ENCODE measurements at places on chromosomes 16 and 17.

DNA sequence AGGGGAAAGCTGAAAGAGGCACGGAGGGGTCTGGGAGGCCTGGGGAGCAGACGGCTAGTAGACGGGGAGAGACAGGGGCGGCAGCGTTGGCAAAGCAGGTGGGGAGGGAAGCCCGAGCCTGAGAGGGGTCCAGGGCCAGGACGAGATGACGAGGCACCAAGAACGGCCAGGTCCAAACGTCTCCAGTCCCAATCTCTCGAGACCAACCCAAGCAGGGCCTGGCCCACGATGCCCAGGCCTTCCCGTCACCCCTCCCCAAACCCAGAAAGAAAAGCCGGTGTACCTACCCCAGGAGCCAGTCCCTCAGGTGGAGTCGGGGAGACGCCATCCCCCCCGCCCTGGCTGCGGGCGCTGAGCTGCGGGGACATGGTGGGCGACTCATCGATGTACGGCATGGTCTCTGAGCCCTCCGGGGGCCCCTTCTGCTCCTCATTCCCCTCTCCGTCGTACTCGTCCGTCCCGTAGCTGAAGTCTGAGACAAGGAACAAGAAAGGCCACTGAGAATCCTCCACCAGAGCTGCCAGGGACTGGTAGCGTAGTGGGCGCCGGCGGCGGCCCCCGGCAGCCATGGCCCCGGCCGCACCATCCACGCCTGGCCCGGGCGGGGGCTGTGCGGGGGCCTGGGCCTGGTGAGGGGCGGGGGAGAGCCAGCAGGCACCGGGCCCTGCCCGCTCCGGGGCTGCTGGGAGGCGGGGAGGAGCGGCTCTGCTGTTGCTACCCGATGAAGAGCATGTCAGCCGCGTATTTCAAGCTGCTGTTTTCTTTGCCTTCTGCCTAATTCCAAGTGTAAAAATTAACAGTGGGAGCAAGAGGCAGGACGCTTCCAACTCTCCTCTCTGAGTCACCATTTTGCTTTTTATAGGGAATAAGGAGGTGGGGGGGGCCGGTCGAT is 54.6 kb downstream of the ABR start:
- no peak for DNase-seq

DNA sequence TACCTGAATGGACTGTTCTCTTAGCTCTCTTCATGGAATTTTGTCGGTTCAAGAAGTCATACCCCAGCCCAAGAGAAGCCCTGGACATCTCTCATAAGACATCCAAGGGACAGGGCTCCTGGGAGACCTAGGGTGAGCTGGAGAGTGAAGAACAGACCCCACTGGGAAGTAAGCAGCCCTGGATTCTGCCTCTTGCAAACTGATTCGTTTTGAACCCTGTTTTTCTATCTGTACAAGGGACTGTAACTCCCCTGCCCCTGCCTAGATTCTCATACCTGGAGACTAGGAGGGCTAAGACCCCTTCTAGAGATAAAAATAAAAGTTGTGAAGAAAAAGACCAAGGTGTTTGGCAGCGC is 449 bp downstream of the CCL3L1 start:
- no peak for DNase-seq

GRCh38 chr16:11414815-11415775 is 69.8 kb downstream of the RMI2 start:
- DNase-seq: no peak

GRCh38 chr16:66251476-66252160 is 114.9 kb upstream of the CDH5 start:
- DNase-seq: no peak

- no peak for DNase-seq
These were observed 386.2 kb downstream of the SNX29 start for GRCh38 chr16:12362482-12363458.

- DNase-seq: no peak
These were observed 32.2 kb downstream of the TK2 start for GRCh38 chr16:66517586-66518263.

DNA sequence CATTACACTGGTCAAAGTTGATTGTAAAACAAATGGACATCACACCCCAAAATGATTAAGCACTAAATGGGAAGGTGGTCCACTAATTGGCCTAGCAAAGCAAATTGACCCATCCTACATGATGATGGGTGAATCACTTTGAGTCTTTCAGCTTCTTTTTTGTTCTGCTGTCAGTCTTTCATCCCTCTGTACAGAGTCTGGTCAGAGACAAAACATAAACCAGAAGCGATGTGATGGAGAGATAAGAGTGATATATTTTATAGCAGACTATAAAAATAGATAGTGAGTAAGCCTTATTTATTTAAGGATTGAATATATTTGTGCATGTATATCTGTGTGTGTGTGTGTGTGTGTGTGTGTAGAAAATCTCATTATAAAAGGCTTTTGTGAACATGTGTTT is 618.4 kb upstream of the SOX9 start:
- DNase-seq: no peak

DNA sequence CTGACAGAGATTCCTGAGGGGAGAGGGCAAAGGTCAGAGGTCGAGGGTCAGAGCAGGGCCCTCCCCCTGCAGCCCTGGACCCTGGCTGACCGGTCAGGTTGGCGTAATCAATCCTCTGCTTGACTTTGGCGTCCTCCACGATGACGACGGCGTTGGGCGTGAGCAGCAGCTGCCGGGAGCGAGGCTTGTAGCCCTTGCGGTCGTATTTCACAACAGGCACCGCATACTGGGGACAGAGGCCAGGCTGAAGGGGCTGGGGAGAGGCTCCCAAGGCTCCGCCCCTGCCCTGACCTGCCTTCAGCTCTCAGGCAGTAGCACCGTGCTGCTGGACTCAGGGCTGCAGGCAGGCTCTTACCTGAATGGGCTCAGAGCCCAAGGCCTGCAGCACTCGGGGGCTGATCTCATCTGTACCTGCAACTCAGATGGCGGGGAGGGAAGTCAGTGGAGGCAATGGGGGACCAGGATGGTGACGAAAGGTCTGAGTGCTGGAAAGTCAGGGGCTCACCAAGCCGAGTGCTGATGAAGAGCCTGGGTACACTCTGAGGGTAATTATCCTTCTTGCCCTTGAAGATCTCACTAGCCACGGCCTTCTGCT is 12.0 kb upstream of the CRK start:
- no peak for DNase-seq

DNA sequence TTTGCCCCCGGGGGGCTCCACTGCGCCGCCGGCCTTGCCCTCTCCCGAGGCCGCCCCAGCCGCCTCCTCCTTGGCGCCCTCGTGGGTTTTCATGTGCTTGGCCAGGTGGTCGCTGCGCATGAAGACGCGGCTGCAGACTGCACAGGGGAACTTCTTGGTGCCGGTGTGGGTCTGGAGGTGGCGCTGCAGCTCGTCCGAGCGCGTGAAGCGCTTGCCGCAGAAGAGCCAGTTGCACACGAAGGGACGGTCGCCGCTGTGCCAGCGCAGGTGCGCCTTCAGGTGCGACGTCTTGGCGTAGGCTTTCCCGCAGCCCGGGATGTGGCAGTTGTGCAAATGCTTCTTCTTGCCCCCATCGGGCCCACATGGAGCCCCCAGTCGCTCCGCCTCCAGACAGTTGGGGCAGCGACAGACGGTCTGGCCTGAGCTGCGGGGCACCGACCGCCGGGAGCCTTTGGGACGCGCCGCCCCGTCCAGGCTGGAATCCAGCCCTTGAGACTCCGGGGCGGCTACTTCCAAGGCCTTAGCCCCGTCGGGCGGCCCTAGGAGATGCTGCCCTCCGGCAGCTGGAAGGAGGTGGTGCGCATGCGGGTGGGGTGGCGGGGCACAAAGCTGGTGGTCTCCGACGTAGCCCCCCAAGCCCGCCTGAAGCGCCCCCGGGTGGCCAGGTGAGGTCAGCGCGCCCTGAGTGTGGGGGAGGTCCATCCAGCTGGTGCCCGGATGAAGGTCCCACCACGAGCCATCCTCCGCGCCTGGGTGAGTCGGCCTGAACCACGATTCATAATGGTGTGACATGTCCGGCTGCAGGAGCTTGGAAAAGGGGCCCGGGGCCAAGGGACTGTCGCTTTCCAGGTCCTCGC is 3.4 kb downstream of the SP6 start:
- no peak for DNase-seq

DNA sequence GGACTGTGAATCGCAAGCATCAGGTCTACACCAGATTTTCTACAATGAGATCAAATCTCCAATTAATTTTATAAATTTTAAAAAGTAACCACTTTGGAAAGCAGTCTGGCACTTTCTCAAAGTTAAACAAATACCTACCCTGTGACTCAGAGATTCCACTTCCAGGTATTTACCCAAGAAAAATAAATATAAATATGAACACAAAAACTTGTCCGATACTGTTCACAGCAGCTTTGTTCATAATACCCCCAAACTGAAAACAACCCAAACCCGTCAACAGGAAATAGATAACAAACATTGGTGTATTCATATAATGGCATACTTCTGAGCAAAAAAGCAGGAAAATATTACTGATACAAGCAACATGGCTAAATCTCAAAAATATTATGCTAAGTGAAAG is 12.1 kb downstream of the ZDHHC7 start:
- DNase-seq: no peak

DNA sequence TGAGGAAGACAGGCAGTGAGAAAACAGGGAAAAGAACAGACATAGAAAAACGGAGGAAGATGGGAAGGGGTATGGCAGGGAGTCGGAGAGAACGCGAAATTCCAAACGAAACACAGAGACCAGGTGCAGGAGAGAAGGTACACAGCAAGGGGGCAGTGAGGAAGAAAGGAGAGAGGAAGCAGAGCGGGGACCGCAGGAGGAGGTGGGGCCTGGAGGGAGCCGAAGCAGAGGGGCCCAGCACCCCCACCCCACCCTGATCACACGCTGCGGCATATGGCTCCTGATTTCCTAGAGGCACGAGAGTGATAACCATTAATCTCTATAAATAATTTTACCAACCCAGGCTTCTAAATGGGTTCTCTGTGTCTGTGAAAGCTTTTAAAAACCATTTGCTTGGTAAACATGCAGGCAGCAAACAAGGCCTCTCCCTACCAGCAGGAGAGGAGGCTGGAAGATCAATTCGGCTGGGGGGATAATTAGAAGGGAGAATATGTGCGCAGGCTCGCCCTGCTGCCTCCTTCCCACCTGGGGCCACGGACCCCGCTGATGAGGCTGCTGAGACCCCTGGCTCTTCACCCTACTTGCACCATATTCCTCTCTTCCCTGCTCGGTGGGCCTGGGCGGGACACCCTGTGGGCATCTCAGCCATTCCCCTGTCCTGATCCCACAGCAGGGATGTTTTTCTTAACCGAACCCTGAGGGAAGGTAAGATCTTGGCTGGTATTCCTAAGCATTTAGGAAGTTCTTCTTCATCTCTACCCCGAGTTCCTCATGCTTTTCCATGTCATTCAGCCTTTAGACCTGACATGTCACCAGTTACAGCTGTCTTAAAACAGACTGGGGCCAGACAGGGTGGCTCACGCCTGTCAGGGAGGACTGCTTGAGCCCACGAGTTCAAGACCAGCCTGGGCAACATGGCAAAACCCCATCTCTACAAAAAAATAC is 86.7 kb downstream of the TMEM132E start:
- no peak for DNase-seq

DNA sequence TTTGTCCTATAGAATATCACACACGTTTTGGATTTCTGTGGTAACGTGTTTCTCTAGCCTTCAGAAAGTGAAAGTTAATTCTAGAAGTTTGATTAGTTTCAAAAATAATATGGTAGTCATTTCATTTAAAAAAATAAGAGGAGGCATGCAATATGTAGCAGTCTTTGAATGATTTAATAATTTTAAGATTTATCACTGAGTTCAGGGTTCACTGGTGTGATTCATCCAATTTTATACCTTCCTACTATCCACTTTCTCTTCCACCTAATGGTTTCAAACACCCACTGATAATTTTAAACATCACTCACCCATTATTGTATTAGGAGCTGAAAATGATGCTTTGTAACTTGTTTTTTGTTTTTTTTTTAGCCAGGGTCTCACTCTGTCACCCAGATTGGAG is 42.3 kb downstream of the CMC2 start:
- DNase-seq: no peak

- no peak for DNase-seq
These were observed 2.7 kb upstream of the NFE2L1 start for GRCh38 chr17:48045316-48046001.

GRCh38 chr16:23510164-23510914 is at the start of gene GGA2:
Gene GGA2 (minus strand): TSS chr16:23510494. CDS start chr16:23510411, 83 bp downstream.
- DNase-seq: peak; percentile 63

- DNase-seq: peak; percentile 92
These were observed 1.7 kb downstream of the SLFN5 start for GRCh38 chr17:35244341-35245195.

GRCh38 chr17:11182430-11182829 is 58.6 kb upstream of the SHISA6 start:
- DNase-seq: no peak

- no peak for DNase-seq
These were observed 11.5 kb downstream of the ZNF319 start for GRCh38 chr16:57988929-57989328.

- no peak for DNase-seq
These were observed 18.5 kb upstream of the CPSF4L start for GRCh38 chr17:73280191-73280590.

- DNase-seq: no peak
These were observed 83.7 kb upstream of the ZNF469 start for GRCh38 chr16:88298833-88299745.

DNA sequence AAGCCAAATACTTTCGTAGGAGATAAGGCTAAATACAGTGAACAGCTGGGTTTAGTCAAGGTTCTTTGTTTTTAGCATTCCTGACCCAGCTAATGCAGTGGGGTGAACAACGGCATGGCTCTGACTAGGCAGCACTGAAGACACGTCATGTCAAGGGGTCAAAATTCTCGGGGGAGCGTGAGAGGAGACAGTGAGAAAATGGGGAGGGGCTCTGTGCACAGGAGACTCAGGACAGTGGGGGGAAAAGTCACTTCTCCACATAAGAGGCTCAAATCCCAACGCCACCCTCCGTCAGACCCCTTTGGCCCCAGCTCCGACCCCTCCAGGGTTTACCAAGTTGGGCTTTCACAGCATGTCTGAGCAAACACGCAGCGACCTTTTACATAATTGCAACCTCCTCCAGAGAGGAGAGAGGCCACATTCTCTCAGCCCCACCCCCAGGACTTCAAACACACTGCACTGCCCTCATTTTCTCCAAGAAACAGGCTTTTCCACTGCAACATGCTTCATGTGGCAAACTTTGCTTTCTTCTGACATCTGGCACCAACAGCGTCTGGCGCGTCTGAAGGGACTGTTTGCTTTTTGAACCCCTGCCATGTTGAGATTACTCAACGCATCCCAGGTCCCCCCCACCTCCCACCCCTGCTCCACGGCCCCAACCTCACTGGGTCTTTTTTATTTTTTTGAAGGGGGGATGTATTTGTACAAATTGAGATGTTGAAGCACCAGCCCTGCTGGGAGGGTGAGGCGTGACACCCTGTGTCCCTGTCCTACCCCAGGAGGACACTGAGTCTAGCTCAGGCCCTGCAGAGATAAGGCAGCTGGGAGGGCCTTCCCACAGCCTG is 30.0 kb downstream of the AXIN2 start:
- no peak for DNase-seq

- DNase-seq: no peak
These were observed 252.7 kb downstream of the WWOX start for GRCh38 chr16:78352184-78352583.

Measured in NCI-H226 (cell line).